Endodermal cell (in vitro differentiated cells): ENCODE measurements at places on chromosomes 1 and 21. TPM values are rescaled to one million over a fixed set of nuclear protein-coding genes. Genes with fewer than 3 reads are reported as not detected.

- peak; percentile 97 for DNase-seq
- peak overlapping the region; percentile 37 for H3K27ac ChIP-seq
- H3K36me3 ChIP-seq: no peaks in the 10 kb centered on the region
Observed at GRCh38 chr1:156689035-156689952, 12.1 kb upstream of the NES start.

Gene FCRL4
- total RNA-seq: not detected in 3 replicates

DNA sequence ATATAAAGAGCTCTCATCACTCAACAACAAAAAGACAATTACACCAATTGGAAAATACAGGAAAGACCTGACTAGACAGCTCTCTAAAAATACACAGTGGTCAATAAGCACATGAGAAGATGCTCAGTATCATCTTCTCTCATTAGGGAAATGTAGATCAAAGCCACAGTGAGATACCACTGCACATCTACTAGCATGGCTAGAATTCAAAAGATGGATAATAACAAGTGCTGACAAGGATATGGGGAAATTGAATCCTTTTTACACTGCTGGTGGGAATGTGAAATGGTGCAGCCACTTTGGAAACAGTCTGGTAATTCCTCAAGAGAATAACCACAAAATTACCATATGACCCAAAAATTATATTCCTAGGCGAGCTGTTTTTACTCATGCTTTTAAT, 9.4 kb downstream of the ACOT7 start:
- no peak overlapping the region for H3K27ac ChIP-seq
- H3K4me3 ChIP-seq: no peak overlapping the region
- no peaks in the 10 kb centered on the region for H3K36me3 ChIP-seq
- no peaks in the 10 kb centered on the region for H3K27me3 ChIP-seq
- DNase-seq: no peak

Gene NR1I3
- not detected in 3 replicates for total RNA-seq

Gene CFHR3
- 0.70 and 1.0 TPM in 2 replicates for total RNA-seq

- no peak overlapping the region for H3K27ac ChIP-seq
- no peak overlapping the region for H3K4me3 ChIP-seq
- H3K4me1 ChIP-seq: no peaks in the 10 kb centered on the region
- H3K36me3 ChIP-seq: peaks cover 97% of the 10 kb centered on the region
- no peak for DNase-seq
- no peaks in the 10 kb centered on the region for H3K27me3 ChIP-seq
Observed at GRCh38 chr1:24659993-24660665, 17.0 kb downstream of the SRRM1 start.

- no peak overlapping the region for H3K27ac ChIP-seq
- H3K4me3 ChIP-seq: no peak overlapping the region
- H3K4me1 ChIP-seq: peaks cover 11% of the 10 kb centered on the region
- peaks cover 15% of the 10 kb centered on the region for H3K27me3 ChIP-seq
- no peak for DNase-seq
- H3K36me3 ChIP-seq: no peaks in the 10 kb centered on the region
Observed at GRCh38 chr1:18190598-18190997, 83.0 kb downstream of the IGSF21 start.

DNA sequence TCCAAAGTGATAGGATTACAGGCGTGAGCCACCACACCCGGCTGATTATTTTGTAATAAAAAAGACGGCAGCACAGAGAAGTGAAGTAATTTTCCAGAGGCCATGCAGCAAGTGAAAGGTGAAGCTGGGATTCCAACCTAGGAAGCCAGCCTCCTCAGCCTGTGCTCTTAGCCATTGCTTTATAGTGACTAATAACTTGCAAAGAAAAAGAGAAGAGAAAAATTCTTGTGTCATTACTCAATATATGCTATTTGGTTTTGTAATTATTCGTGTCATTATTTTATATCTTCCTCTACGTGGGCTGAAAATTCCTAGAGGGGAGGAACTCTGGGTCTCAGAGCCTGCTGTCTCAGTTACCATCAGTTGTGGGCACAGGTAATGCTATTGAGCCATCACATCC, 1.6 kb upstream of the IER5 start:
- no peak for DNase-seq
- H3K4me3 ChIP-seq: no peak overlapping the region
- peaks cover 12% of the 10 kb centered on the region for H3K36me3 ChIP-seq

GRCh38 chr1:34742667-34743270, 12.1 kb upstream of the GJB5 start:
- peak overlapping the region; percentile 37 for H3K4me3 ChIP-seq
- no peaks in the 10 kb centered on the region for H3K27me3 ChIP-seq
- peak; percentile 98 for DNase-seq

GRCh38 chr1:9643351-9644256, 7.9 kb upstream of the PIK3CD start:
- H3K4me1 ChIP-seq: no peaks in the 10 kb centered on the region
- no peak for DNase-seq
- no peaks in the 10 kb centered on the region for H3K27me3 ChIP-seq
- no peaks in the 10 kb centered on the region for H3K36me3 ChIP-seq

Gene SETSIP
- not detected in 3 replicates for total RNA-seq

- H3K4me1 ChIP-seq: no peaks in the 10 kb centered on the region
- H3K4me3 ChIP-seq: no peak overlapping the region
- H3K27me3 ChIP-seq: no peaks in the 10 kb centered on the region
- no peak overlapping the region for H3K27ac ChIP-seq
- no peak for DNase-seq
Observed at GRCh38 chr1:14844356-14844755, 245.9 kb downstream of the KAZN start.

- H3K4me1 ChIP-seq: peaks cover 26% of the 10 kb centered on the region
- H3K4me3 ChIP-seq: peak overlapping the region; percentile 84
Observed at GRCh38 chr1:39898191-39898590, 3.5 kb downstream of the MYCL start.

GRCh38 chr21:34639882-34640788, 25.2 kb upstream of the RCAN1 start:
- H3K36me3 ChIP-seq: no peaks in the 10 kb centered on the region
- H3K27me3 ChIP-seq: no peaks in the 10 kb centered on the region
- H3K4me1 ChIP-seq: no peaks in the 10 kb centered on the region
- no peak overlapping the region for H3K4me3 ChIP-seq
- no peak overlapping the region for H3K27ac ChIP-seq

Gene DEGS1
- 10.7 to 28.9 TPM (median 26.4 TPM) in 3 replicates for total RNA-seq

GRCh38 chr21:37183749-37184148, 83.4 kb downstream of the VPS26C start:
- no peaks in the 10 kb centered on the region for H3K27me3 ChIP-seq
- DNase-seq: no peak
- no peak overlapping the region for H3K27ac ChIP-seq
- peaks cover 85% of the 10 kb centered on the region for H3K36me3 ChIP-seq
- no peak overlapping the region for H3K4me3 ChIP-seq
- H3K4me1 ChIP-seq: no peaks in the 10 kb centered on the region

GRCh38 chr1:42968654-42969053, 10.0 kb upstream of the SLC2A1 start:
- H3K27ac ChIP-seq: no peak overlapping the region
- H3K4me1 ChIP-seq: no peaks in the 10 kb centered on the region
- DNase-seq: no peak
- H3K36me3 ChIP-seq: no peaks in the 10 kb centered on the region
- peaks cover under 1% of the 10 kb centered on the region for H3K27me3 ChIP-seq

GRCh38 chr1:156667610-156667967, 9.6 kb downstream of the NES start:
- DNase-seq: peak; percentile 74
- H3K36me3 ChIP-seq: peaks cover 10% of the 10 kb centered on the region
- no peak overlapping the region for H3K4me3 ChIP-seq
- no peaks in the 10 kb centered on the region for H3K27me3 ChIP-seq
- peak overlapping the region; percentile 84 for H3K27ac ChIP-seq
- peaks cover 17% of the 10 kb centered on the region for H3K4me1 ChIP-seq

GRCh38 chr21:35294231-35294898, 245.3 kb upstream of the RUNX1 start:
- no peak overlapping the region for H3K4me3 ChIP-seq
- peak; percentile 73 for DNase-seq
- peaks cover 8% of the 10 kb centered on the region for H3K4me1 ChIP-seq
- H3K36me3 ChIP-seq: no peaks in the 10 kb centered on the region

- no peak for DNase-seq
- H3K27ac ChIP-seq: no peak overlapping the region
- no peak overlapping the region for H3K4me3 ChIP-seq
- H3K27me3 ChIP-seq: no peaks in the 10 kb centered on the region
- H3K36me3 ChIP-seq: no peaks in the 10 kb centered on the region
- no peaks in the 10 kb centered on the region for H3K4me1 ChIP-seq
Observed at GRCh38 chr1:193706766-193707165, 520.4 kb upstream of the B3GALT2 start.

DNA sequence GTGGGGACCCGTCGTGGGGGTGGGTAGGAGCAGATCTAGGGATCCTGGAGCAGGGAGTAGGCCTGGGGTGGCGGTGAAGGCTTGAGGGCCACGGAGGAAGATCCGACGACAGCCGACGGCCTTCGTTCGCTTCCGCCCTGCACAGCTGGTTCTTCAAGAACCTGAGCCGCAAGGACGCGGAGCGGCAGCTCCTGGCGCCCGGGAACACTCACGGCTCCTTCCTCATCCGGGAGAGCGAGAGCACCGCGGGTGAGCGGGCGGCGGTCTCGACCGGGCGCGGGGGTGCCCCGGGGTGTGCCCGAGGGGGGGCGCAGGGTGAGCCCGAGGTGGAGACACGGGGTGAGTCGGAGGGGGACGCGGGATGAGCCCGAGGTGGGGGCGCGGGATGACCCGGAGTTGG, 16.5 kb upstream of the HDAC1 start:
- peak; percentile 74 for DNase-seq
- no peak overlapping the region for H3K4me3 ChIP-seq
- no peak overlapping the region for H3K27ac ChIP-seq
- no peaks in the 10 kb centered on the region for H3K4me1 ChIP-seq
- no peaks in the 10 kb centered on the region for H3K36me3 ChIP-seq

DNA sequence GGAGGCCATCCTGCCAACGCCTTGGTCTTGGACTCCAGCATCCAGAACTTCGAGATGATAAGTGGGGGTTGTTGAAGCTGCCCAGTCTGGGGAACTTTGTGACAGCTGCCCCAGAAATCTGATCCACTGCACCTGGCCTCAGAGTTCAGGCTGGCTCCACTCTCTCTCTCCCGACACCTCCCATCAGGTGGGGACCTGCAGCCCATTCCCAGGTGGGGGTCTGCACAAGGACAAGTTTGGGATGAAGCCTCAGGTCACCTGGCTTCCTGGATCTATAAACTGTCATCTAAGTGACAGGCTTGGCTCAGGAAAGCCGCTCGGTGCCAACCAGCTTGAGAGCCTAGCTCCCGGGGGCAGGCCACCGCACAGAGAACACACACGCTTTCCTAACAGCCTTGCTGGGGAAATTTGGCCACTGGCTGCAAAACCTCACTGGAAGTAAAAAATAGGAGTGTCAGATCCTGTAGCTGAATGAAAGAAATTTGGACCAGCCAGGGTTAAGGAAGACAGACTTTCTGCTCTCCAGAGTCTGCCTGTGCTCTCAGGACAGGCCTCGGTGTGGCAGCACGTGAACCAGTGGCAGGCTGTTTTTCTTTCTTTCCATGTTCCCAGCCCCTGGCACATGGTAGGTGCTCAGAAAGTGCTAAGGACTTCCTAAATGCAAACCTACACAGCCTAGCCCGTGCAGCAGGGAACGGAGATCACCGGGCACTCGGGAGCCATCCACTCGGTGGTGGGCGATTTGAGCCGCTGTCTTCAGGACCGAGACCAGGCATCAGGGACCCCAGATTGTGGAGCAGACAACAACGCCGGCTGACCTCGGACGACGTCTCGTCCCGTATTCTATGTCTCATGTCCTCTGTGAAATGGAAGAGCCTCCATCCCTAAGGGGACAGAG, 42.6 kb upstream of the LBR start:
- no peaks in the 10 kb centered on the region for H3K36me3 ChIP-seq
- no peak overlapping the region for H3K27ac ChIP-seq
- no peaks in the 10 kb centered on the region for H3K27me3 ChIP-seq
- H3K4me1 ChIP-seq: peaks cover 2% of the 10 kb centered on the region
- peak; percentile 47 for DNase-seq
- H3K4me3 ChIP-seq: no peak overlapping the region

DNA sequence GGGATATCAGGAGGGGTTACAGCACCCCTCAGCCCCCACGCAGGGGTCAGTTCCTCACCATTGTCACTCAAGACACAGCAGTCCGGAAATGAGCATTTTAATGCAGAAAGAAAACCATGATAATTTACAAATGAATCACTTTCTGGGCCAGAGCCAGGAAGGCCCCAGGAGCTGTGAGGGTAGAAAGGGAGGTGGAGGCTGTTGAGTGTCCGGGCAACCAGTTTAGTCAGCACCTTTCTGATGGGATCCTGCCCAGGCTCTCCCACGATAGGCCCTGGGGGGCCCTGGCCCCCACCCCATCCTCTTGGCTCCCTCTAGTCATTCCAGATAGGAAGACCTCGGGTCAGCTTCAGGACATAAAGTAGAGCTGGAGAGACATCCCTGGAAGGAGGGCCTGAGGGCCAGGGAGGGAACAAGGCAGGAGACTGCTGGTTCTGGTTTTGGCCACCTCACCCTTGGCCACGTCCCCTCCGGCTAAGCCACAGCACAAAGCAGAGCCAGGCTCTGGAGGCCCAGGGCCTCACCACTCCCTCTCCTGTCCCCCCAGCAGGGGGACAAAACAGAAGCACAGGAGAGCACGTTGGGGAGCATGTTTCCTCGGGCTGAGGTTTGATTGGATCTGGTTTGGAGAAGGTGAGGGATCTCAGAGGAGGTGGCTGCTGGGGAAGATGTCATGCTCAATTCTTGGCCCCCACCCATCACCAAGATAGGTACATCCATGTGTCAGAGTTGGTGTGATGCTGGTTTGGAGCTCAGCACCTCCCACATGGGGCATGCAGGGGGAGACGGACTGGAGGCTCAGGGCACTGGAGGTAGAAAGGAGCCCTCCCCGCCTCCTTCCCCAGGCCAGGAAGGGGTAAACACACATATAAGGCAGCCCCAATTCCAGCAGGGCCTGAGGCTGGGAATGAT, 20.6 kb downstream of the ETNK2 start:
- no peaks in the 10 kb centered on the region for H3K27me3 ChIP-seq
- peaks cover 20% of the 10 kb centered on the region for H3K36me3 ChIP-seq
